NCI-H1930 (cell line): ENCODE measurements at places on chromosomes 7 and 10.

- no peak for DNase-seq
Observed at GRCh38 chr7:127820732-127821085, 168.7 kb downstream of the SND1 start.

DNA sequence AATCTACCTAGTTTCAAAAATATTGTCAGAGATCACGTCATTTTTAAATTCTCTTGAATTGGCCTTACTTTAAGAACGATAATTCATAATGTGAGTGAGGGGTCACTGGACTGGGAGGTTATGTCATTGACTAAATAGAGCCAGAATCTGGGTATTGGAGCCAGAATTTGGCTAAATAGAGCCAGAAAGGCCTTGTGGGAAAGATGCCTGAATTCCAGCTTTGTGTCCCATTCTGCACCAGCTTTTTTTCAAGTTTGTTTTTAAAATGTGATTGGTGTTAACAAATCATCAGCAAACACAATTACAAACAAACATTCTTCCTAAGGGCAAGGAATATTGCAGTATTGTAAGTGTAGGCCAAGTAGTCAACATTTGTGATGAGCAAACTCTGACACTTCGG is 233.2 kb upstream of the PRKCQ start:
- no peak for DNase-seq

GRCh38 chr10:68047554-68048327 is 27.3 kb downstream of the HERC4 start:
- no peak for DNase-seq

GRCh38 chr7:111677848-111678247 is 115.6 kb upstream of the IMMP2L start:
- no peak for DNase-seq

- no peak for DNase-seq
Observed at GRCh38 chr10:20363684-20364083, 533.4 kb downstream of the NEBL start.

- no peak for DNase-seq
Observed at GRCh38 chr10:70753841-70754621, 31.1 kb downstream of the TBATA start.

- DNase-seq = no peak
Observed at GRCh38 chr7:47782022-47782421, 166.2 kb downstream of the PKD1L1 start.

- DNase-seq = no peak
Observed at GRCh38 chr7:84637568-84638338, 443.2 kb upstream of the SEMA3A start.

DNA sequence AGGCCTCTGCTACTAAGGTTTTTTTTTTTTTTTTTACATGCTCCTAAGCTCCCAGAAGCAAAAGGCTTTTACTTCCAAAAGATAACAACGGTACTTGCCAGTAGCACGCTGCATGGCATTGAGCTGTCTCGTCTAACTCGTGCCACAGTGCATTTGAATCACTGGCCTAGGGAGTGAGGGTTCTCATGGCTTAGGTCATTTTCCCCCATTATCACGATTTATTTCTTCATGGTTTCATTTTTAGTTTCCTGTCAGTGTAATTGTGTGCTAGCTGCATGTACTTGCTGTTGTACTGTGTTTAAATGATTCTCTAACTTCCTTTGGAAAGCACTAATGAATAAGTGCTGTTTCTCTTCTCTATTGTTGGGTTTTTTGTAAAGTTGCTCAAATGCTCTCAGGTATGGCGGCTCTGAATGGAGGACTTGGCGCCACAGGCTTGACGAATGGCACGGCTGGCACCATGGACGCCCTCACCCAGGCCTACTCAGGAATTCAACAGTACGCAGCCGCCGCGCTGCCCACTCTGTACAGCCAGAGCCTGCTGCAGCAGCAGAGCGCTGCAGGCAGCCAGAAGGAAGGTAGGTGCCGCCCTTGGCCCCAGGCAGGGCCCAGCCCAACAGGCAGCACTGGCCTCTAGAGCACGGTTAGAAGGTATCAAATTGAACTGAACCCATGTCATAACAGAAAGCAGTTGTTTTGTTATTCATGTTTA is 290.5 kb downstream of the USP6NL start:
- no peak for DNase-seq
